ENCODE measurements at places on chromosomes 3 and 15.

DNA sequence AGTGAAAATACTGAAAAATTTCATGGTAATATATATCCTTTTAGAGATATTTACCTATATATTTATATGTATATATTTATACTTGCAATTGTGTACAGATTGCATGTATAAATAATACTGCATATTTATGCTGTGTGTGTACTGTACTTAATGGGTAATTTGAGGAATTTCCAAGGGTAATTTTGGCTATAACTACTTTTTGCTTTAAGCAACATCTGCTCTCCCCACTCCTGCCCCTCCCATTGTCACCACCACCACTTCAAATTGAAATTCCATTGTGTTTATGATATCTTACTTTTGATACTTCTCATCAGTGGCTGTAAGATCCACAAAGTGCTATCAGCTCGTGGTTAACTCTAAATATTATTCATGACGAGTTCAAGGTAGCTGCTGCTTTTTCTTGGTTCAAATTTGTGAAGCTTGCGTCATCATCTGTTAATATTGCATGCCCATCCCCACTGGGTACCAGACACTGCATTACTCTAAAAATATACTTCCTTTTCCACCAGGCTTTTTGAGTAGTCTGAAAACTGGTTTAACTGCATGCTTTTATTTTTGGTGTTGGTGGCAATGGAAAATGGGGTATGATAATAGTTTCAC is 91.7 kb upstream of the MITF start:
- DNase-seq, result no peak

DNA sequence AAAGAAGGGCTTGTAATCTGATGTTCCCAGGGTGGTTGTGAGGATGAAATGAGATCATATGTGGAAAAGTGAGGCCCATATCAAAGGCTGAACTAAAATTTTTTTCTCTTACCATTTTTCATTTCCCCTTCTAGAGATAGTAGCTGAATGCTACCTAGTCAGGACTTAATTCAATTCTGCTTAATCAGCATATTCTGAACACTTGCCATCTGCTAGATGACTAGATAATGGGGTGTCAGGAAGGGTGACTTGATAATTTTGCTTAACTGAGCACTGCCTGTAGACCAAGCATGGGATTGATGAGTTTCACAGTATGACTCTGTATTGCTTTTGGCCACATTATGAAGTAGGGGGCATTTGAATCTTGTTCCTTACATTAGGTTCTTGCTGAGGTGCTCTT is 136.2 kb downstream of the CHST2 start:
- DNase-seq, result no peak

DNA sequence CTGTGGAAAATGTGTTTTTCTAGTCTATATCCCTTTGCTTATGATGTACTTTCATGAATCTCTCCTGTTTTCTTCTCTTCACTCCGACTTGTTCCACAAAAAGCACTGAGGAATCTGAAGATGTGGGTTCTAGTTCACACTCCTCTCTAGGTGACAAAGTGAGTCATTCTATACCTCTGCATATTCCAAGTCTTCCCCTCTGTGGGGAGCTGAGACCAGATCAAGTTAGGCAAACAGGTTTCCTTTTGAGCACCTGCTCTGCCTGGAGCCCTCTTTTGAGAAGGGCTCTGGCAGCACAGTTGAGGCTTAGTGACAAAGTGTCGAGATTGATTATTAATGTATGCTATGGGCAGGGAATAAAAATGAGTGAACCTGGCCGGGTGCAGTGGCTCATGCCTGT is 82.4 kb upstream of the VGLL4 start:
- DNase-seq, result no peak

GRCh38 chr3:171430530-171430929 is 29.7 kb downstream of the TNIK start:
- no peak for DNase-seq

DNA sequence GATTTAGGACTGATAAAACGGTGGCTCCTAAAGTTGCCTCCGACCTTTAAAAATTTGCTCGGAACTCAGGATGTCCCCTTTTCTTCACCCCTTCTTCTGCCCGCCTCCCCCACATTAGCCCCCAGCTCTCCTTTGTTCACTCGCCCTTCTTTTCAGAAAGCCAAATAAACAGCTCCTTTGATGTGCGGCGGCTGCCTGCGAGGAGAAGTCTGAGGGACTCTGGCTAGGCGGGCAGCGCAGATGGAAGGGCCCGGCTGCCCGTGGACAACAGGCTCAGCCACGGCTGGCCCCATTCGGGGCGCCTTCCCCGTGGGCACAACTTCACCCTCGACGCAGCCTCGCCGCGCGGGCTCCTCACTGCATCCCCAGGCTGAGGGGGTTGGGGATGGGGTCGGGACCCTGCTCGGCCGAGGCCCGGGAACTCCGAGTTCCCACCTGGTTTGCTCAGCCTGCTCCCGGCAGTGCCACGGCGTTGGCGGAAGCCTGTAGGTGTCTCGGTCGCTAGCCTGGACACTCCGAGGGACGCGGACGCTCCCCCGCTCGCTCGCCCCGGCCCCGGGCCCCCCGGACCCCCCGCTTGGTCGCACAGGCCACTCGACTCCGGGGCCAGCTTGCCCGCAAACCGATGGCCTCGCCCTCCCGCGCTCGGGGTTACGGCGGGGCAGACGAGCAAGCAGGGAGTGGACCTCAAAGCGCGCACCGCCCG is 897 bp upstream of the TLE3 start:
- DNase-seq, result no peak

Measured in NCI-H1694 treated with DMSO at 0.1 percent for 48 hours (cell line).